ENCODE measurements at places on chromosomes 6 and 20. TPM values are rescaled to one million over a fixed set of nuclear protein-coding genes. Genes with fewer than 3 reads are reported as not detected.

TSHZ2 gene
- total RNA-seq: 10.3 TPM

GRCh38 chr20:40293740-40294139 is 395.3 kb downstream of the MAFB start:
- no peak for ATAC-seq

GRCh38 chr6:132354517-132355167 is 46.6 kb downstream of the MOXD1 start:
- ATAC-seq: peak; percentile 18

DNA sequence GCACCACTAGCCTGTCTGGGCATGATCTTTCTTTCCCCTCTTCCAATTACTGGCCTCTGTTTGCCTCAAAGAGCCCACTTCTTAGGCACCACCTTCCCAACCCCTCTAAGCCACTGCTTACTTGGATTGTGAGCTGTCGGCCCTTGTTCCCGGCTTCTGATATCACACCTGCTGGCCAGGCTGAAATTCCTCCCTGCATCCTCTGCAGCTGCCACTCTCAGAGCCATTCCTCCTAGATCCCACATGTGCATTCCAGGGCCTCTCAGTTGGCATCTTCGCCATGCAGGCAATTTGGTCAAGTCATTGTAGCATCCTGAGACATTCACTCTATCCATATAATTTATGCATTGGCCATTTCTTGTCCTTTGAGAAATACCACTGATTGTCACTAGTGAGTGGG is 135.9 kb downstream of the OLIG3 start:
- ATAC-seq: no peak

DNA sequence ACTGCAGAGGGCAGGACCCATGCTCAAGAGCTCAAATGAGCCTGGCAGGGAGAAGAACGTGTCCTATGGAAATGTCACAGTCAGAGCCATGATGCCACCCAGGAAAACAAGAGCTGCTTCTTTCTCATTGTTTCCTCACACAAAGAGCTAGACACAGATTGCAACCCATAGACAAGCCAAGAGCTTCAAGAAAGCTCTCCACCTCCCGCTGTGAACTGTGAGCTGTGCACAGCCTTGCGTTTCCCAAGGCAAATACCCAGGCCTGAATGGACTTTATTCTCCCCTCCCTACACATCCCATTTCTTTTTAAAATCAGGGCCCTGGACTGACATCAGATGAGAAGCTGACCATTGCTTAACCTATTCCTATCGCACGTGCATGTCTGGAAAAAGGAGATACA is 388.8 kb downstream of the RNGTT start:
- no peak for ATAC-seq

GRCh38 chr6:12119085-12119588 is 107.0 kb downstream of the HIVEP1 start:
- peak; percentile 23 for ATAC-seq

DNA sequence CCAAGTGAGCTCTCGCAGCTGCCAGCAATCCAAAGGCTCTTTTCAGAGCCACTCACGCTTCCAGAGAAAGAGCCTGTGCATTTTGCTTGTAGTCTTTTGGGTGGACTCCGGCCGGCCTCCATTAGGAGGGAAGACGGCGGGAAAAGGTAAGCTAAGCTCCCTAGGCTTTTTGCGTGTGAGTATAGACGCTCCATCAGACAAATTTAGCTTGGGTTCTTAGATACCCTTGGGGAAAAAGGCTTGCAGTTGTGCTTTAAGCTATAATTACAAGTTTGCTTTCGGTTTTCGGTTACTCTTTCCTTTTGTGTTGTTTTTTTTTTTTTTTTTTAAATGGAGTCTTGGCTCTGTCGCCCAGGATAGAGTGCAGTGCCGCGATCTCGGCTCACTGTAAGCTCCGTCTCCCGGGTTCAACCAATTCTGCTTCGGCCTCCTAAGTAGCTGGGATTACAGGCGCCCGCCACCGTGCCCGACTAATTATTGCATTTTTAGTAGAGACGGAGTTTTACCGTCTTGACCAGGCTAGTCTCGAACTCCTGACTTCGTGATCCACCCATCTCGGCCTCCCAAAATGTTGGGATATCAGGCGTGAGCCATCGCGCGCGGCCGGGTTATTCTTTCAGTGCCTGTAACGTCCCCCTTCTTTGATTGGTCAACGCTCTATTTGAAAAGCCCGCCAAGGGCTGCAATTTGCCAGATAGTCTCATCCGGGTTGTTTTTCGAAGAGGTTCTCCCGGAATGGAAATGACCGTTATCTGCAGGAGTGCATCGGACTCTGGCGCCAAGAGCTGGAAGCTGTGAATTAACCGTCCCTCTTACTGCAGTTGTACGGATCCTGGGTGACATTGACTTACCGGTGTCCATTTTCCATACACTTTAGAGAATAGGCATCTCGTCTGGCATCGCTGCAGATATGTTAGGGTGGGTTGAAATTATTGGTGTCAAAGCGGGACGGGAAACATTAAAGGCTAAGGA is 18.1 kb downstream of the OR2B2 start:
- peak; percentile 61 for ATAC-seq

DNA sequence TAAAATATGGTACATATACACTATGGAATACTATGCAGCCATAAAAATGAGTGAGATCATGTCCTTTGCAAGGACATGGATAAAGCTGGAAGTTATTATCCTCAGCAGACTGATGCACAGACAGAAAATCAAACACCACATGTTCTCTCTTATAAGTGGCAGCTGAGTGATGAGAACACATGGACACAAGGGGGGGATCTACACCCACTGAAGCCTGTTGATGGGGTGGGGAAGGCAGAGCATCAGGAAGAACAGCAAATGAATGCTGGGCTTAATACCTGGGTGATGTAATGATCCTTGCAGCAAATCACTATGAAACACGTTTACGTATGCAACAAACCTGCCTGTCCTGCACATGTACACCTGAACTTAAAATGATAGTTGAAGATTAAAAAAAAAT is 71.3 kb downstream of the MANEA start:
- ATAC-seq: no peak

- no peak for ATAC-seq
Observed at GRCh38 chr6:15905488-15906419, 223.1 kb upstream of the MYLIP start.

DNA sequence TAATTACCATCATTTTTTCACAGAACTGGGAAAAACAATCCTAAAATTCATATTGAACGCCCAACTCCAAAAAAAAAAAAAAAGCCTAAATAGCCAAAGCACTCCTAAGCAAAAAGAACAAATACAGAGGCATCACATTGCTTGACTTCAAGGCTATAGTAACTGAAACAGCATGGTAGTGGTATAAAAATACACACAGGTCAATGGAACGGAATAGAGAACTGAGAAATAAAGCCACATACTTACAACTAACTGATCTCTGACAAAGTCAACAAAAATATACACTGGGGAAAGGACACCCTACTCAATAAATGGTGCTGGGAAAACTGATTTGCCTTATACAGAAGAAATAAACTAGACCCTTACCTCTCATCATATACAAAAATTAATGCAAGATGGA is 89.6 kb downstream of the MRAP2 start:
- no peak for ATAC-seq

Measured in esophagus mucosa (tissue), 1 donor.